ENCODE measurements at places on chromosomes 5 and 9.

- DNase-seq: no peak
Measured at GRCh38 chr5:124889850-124890249, 143.4 kb upstream of the ZNF608 start.

- no peak for DNase-seq
Measured at GRCh38 chr5:130116972-130117371, 212.7 kb downstream of the CHSY3 start.

- no peak for DNase-seq
Measured at GRCh38 chr9:7910426-7911020, 110.9 kb upstream of the DMAC1 start.

DNA sequence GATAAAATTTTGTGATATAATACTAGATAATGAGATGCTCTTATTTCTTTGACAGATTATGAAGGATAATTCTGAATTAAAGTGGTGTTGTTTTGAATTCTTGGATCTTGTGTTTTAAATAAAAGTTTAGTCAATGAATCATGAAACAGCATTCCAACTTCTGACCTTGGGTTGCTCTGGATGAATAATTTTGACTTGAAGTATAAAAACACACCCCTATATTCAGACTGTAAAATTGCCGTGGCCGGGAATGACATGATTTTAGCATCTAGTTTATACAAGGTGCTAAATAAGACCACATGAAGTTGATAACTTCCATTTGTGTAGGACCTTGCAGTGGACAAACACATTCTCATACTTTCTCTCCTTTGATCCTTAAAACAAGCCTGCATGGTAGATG is 67.2 kb upstream of the DAP start:
- no peak for DNase-seq

GRCh38 chr9:6686396-6686795 is 40.9 kb upstream of the GLDC start:
- DNase-seq: no peak

GRCh38 chr9:110007477-110008270 is 200.3 kb downstream of the C9orf152 start:
- no peak for DNase-seq

GRCh38 chr5:96329886-96330529 is 103.0 kb downstream of the PCSK1 start:
- no peak for DNase-seq

GRCh38 chr5:98111686-98112085 is 661.8 kb upstream of the RGMB start:
- no peak for DNase-seq

- no peak for DNase-seq
Measured at GRCh38 chr9:105144841-105145240, 99.6 kb upstream of the SLC44A1 start.

All from activated gamma-delta T cell (primary cell).